ENCODE measurements at places on chromosomes 3 and 15.
A peak's percentile ranks its signal among the peaks of the same experiment; 100 is the strongest.

- DNase-seq = no peak
Observed at GRCh38 chr3:151580591-151580990, 119.7 kb upstream of the IGSF10 start.

GRCh38 chr3:196365736-196366135 lies 27.5 kb upstream of the TM4SF19 start:
- no peak for DNase-seq

DNA sequence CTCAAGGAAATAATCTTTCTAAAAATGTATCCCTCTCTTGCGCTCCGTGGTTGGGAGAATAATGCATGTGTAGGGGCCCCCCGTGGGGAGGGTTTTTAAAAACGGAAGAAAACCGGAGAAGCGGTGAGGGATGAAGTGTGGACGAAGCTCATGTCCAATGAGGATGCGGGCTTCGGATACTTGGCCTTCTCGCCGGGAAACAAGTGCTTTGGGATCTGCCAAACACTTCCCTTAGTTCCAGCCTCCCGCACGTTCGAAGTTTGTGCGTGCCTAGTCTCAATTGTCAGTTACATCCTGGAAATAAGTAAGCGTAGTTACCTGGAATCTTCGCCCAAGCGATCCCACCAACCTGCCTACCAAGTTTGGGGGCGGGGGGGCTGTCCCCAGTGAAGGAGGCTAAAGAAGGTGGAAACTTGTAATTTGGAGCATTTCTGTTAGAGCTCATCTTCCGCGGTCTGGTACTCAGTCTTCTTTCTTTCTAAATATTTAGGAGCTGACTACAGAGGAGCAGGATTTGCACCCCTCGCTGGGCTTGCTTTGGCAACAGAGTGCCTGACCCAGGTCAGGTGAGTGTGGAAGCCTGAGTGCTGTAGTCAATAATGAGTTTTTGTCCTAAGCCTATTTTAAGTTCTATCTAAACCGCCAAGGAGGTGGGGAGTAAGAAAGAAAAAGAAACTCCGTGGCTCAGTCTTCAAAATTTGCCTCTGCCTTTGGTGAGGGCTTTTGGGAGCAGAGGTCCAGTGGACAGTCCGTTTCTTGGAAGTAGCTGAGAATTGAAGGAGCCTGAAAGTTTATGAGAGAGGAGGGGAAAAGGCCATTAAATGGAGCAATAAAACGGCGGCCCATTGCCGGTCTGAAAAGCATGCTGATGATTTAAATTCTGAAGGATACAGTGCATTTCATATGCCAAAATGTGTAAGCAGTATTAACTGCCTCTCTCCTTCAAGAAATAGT lies 1.1 kb downstream of the ITPR1 start:
- no peak for DNase-seq

- DNase-seq = peak; percentile 72
Observed at GRCh38 chr3:56556908-56557830, at the start of gene CCDC66. CCDC66 (plus strand) TSS chr3:56557175; CDS start chr3:56557243, 68 bp downstream.

- no peak for DNase-seq
Observed at GRCh38 chr3:117149584-117149983, 440.0 kb downstream of the TUSC7 start.

- DNase-seq = no peak
Observed at GRCh38 chr15:36882487-36883131, 217.7 kb downstream of the MEIS2 start.

DNA sequence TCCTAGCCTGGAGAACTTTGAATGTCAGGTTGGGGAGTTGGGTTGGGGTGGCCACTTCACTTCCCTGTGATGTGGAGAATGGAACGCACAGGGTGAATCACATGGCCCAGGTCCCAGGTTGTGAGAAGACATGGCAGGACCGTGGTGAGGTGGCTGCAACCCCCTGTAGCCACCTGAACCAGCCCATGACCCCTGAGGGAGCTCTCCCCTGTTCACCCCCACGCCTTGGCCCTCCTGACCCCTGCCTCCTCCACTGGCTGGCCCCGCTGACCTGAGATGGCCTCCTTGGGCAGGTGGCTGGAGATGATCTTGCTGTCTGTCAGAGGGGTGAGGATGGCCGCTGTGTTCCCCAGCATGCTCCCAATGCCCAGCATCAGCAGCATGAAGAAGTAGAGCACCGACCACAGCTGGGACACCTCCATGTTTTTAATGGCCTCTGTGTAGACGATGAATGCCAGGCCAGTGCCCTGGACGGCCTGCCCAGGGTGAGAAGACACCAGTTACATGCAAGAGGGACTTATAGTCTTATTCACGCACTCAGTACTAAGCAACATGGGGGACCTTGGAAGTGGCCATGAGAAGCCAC lies 31.0 kb downstream of the SLC6A20 start:
- no peak for DNase-seq

DNA sequence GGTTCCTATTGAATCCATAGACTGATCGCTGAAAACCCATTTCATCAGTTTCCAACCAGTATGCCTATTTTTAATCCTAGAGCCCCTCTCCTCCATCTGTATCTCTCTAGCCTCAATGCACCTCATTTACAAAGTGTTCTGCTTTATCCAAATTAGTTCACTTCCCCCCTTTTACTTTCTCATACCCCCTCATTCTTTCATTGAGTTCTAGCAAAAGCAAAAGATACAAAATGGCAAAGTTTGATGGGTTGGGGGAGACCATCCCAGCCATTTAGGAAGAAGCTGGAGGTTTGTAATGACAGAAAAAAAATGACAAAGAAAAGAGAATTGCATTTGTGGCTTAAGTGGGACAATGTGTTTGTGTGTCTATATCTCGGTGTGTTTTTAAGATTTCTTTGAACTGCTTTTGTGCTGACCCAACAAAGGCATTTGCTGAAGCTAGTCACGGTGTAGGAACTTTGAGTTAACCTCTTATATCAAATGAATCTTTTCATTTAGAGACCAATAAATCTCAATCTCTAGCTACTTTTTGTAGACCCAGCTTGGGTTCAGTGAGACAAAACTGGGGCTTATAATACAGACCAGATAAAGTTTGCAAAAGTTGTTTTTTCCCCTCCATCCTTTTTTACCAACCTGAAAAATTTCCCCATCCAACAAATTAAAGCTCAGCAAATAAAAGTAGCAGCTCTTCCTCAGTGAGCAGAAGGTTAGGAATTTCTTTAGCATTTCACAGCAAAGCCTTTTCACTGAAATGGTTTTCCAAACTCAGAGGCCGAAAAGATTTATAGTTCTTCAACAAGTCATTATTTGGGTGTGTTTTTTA lies 18.7 kb downstream of the NR2F2 start:
- DNase-seq = no peak

DNA sequence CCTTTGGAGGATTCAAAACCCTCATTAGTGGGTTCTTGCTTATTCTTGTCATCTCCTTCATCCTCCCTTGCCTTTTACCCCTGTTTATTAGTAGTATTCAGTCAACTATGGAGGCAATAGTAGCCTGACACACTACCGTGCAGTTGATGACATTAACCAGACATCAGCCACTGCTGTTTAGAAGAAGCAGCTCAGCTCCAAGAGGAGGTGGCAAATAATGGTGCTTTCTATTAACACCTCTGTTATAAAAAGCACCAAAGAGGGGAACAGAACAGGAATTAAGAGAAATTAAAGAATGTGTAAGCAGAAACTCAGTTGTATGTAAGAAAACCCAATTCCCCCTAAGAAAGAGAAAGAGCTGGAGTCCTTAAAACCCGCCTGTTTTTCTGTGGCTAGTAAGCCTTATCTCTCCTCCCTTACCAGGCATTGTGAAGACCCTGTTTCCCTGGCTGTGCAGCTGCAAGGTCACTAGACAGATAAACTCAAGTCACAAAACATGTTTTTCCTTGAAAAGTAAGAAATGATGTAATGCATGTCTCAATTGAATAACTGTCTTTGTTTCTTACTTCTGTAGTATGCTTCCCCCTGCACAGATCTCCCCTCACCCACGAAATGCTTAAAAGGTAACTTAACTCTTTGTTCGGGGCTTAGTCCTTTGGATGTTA lies 21.2 kb downstream of the CCR4 start:
- DNase-seq = no peak

GRCh38 chr3:71580636-71581456 lies 2.7 kb downstream of the FOXP1 start:
- DNase-seq = no peak

DNA sequence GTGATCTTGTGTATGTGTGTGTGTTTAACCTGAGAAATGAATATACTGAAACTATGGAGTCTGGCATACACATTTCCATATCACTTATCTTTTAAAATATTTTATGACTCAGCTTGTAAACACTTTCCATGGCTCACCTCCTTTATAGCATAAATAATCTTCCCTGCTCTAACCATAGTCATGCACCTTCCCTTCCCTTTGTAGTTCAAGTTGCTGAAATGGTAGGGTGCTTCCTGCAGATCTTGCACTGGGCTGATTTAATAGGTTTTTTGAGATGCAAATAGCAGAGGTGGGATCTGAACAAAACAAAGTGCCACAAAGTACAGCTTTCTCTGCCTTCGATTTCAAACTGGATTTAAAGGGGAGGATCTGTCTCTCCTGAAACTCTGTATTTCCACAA lies 712.7 kb upstream of the LMCD1 start:
- DNase-seq = no peak

- DNase-seq = no peak
Observed at GRCh38 chr3:23950293-23950692, 5.2 kb downstream of the NR1D2 start.

GRCh38 chr3:116614795-116615362 lies 94.7 kb upstream of the TUSC7 start:
- DNase-seq = no peak

DNA sequence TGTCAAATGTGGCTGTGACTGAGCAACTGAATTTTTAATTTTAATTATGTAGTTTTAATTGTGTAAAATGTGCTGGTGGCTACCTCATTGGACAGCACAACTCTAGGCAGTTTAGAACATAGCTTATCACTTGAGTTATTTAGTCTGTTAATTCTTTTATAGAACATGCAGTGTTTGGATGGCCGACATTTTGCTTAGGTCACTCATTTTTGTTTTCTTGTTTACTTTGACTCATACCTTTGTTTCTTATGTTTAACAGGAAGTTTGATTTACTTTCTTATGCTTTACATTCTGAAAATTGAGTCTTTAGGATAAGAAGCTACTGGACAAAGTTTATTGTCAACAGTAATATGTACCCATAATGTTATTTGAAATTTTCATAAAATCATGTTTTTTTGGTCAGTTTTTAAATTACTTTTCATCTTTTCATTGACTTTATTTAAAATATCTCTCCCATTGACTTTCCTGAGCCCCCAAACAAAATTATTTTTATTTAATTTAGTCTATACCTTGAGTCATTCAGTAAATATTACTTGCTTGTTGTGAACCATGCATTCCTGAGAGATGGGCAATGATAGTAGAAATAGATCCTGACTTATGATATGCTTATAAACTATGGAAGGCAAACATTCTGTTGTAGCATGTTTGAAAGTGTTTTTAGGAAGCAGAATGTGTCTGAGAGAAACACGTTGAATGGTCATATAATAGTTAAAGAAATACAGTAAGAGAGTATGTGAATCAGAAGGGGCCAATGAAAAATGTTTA lies 60.6 kb downstream of the TCF12 start:
- DNase-seq = no peak

- DNase-seq = no peak
Observed at GRCh38 chr3:196741249-196741889, 1.7 kb downstream of the PAK2 start.

- no peak for DNase-seq
Observed at GRCh38 chr15:80530737-80531365, 126.7 kb downstream of the ARNT2 start.

- DNase-seq = no peak
Observed at GRCh38 chr15:80915472-80915871, 74.1 kb downstream of the MESD start.

GRCh38 chr3:99651531-99651930 lies 13.1 kb downstream of the COL8A1 start:
- no peak for DNase-seq

DNA sequence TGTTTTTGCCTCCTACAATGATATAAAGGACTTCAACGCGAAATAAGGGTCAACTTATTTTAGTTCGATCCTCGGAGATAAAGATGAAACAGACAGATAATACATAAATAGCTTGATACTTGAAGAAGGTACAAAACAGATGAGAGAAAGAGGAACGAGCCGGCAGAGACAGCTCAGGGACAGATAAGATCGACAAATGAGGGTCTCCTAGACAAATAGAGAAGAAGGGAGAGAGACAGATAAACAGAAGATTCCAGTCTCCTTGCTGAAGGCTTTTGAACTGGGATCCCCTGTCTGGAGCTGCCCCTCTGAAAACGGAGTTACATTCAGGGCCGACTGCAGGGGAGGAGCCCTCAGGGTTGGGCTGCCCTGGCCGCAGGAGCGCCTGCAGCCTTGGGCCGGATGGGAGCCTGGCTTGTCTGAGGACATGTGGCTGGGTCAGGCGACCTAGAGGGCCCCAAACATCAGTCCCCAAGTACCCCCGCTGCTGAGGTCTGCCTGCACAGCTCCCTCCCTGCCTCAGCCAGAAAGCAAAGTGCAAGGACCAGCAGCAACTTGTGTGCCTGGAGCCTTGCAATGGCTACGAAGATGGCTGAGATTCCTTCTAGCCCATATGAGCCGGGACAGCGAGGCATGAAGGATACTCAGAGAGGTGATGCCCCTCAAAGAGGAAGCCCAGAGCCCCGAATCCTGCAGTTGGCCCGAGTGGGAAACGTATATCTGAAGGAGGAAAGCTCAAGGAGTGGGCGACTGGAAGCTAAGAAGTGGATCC lies 926 bp upstream of the SKOR1 start:
- no peak for DNase-seq

DNA sequence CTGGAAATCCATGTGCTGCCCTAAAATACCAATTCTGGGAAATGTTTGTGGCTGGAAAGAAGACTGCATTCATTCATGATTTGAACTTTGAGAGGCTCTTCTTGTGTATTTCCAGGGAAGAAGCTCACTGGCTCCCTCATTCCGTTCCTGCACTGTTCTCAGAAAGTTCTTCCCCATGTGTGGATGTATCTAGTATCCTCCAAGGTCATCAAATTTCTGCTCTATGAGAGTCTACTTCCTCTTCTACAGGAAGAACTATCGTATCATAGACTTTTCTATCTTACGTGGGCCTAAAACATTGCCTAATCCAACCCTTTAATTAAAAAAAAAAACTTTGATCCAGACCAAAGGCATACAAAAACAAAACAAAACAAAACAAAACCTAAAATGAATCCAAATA lies 2.9 kb downstream of the CCR3 start:
- DNase-seq = no peak

DNA sequence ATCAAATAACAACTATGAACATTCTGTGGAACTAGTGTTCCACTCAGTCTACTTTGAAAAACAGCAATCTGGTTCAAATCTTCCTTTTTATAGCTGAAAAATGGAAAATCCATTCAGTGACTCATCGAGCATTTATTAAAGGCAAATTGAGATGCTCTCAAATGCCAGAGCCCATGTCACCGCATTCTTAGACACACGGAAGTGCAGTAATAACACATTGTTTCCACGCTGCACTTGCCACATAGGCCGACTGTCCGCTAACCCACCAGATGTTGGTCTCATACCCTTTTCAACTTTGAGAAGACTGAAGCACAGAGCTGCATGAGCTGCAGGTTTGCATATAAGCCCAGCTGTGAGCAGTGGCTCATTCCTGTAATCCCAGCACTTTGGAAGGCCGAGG lies 95.9 kb downstream of the TMEM266 start:
- DNase-seq = no peak

- no peak for DNase-seq
Observed at GRCh38 chr3:116181159-116181558, 264.1 kb downstream of the LSAMP start.

- DNase-seq = no peak
Observed at GRCh38 chr3:25585361-25586166, 79.1 kb downstream of the TOP2B start.
